ENCODE measurements at places on chromosomes 11 and 22.

DNA sequence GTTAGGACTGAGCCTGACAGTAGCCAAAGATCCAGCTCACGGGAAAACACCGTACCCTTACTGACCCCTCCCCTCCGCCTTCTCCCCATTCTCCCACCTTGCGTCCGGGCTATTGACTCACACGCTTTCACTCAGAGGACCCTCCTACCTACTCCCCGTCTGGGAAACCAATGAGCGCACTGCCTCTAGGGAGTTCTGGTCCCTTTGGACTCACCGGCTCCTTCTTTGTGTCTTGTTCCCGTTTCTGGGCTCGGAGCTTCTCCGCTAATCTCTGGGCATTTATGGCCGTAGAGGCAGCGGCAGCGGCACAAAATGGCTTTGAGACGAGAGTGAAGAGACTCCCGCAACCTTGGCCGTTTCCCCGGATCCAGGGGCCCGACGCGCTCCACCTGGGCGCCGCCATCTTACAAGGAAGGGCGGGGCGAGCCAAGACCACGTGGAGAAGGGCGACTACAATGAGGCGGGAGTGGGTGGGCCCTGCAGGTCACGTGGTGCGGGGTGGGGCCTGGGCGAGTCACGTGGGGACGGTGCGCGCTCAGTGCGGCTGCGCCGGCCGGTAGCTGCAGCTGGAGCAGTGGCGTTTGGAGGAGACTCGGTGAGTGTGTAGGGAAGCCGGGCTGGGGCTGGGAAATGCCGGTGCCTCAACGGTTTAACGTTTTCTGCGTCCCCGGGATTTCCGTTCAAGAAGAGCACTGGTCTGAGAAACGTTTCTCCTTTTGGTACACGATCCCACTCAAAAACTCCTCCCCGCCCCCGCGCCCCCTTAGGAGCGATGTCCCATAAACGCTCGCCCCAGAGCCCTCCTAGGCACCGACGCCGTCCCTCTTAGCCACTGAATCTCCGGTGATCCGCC lies at the start of the genes FAM118B and RPUSD4:
Gene FAM118B (plus strand): TSS at position 547 of the 853 bp plus-strand sequence. CDS start 23,220 bp downstream, outside the sequence.
Gene RPUSD4 (minus strand): TSS at position 415 of the 853 bp plus-strand sequence. CDS start 12 bp downstream, at position 403.
- DNase-seq = peak; percentile 82

DNA sequence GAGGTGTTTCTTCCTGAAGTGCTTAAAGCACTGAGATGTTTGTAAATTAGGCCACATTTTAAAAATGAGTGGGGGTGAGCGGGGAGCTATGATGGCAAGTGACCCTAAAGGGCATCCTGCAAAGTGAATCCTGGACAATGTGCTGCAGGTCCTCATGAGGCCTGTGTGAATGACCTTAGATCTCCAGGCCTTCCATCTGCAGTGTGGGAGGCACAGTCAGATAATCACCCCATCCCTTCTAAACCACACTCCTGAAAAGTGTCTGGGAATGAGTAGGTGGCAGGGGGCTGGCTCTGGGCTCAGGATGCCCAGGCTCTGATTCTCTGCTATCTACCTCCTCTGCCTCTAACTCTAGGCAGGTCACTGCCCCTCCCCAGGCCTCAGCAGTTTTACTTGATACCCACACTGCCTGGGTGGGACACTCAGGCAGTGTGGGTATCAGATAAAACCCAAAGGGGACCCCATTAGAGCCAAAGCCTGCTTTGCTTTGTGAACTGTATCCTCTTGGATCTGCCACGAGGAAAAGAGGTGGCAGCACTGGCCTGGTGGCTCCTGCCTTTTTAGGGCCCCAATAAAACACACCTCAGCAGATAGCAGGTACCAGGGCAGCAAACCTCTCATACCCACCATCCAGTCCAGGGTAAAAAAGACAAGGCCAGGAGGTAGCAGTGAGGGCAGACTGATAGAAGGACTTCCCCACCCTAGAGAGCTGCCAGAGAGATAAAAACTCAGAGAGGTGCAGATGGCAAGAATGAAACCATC lies 10.5 kb downstream of the STARD10 start:
- no peak for DNase-seq

DNA sequence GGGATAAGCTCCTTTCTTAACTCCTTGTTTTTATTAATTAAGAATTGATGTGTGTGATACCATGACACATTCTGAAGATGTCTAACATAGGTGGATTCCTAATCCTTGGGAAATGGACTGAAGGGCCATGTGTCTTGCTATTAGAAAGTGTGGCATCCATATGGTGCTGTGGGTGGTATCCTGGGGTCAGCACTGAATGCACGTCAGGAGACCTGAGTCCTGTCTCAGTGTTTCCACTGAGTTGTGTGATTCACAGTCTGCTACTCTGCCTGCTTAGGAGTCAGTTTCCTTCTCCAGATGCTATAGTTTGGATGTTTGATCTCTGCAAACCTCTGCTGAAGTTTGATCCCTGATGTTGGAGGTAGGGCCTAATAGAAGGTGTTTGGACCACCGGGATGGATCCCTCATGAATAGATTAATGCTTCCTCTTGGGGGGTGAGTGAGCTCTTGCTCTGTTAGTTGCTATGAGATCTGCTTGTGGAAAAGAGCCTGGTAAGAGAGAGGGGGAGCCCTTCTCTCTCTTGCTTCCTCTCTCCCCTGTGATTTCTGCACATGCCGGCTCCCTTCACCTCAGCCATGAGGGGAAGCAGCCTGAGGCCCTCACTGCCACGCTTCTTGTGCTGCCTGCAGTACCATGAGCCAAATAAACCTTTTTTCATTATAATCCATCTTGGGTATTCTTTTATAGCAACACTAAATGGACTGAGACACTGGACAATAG lies 666.5 kb downstream of the NTM start:
- DNase-seq = no peak

DNA sequence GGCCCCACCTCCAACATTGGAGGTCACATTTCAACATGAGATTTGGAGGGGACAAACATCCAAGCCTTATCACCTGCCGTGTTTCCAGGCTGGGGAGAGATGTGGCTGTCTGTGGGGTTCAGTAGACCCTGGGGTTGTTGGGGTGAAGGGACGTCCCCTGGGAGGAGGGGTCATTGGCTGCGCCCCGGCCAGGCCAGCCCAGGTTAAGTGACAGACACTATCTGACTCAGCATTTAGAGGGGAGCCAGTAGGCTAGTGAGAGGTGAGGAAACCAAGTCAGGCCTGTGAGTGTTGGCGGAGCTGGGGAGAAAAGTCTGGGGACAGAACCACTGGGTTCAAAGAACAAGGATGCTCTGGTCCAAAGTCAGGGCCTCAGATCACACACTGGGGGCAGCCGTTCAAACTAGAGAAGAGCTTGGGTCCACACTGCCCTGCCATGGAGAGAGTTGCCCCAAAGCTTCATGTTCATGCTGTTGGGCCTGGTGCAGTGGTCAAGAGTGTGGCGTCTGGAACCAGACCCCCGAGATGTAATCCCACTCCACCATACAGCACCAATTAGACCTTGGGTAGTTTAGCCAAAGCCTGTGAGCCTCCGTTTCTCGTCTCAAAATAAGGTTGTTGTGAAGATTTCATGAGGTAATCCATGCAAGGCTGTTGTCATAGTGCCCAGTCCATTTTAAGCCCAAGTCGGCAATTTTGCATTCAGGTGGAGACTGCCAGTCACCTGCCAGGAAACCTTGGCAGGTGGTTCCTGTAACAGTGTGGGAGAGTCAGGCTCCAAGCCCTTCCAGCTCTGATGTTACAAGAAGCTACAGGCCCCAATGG lies 1289.6 kb downstream of the TBC1D22A start:
- no peak for DNase-seq

GRCh38 chr11:112175599-112175952 lies 264 bp downstream of the BCO2 start:
- no peak for DNase-seq

DNA sequence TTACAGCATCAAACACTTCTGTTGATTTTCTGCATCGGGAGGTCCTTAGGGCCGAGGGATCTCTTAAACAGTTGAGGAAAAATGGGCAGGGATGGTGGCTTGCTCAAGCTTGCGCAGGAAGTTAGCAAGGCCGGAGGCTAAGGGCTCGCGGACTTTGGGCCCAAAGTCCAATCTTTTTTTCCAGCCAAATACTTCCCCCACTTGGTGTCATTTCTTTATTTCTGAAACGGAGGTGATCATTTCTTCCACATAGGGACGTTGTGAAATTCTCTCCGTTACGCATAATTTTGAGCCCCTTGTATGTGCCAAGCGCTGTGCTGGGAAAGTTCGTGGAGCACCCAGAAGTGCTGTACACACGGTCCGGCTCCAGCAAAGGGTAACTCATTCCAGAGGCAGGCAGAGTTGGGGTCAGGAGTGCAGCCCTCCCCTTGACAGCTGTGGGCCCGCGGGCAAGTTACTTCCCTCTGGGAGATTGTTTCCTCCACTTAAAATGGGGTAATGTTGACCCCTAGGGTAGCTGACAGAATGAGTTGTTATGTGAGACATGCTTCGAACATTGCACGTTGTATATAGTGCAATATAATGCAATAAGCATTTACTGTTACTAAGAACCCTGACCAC lies 809 bp downstream of the MIEF1 start:
- DNase-seq = no peak

DNA sequence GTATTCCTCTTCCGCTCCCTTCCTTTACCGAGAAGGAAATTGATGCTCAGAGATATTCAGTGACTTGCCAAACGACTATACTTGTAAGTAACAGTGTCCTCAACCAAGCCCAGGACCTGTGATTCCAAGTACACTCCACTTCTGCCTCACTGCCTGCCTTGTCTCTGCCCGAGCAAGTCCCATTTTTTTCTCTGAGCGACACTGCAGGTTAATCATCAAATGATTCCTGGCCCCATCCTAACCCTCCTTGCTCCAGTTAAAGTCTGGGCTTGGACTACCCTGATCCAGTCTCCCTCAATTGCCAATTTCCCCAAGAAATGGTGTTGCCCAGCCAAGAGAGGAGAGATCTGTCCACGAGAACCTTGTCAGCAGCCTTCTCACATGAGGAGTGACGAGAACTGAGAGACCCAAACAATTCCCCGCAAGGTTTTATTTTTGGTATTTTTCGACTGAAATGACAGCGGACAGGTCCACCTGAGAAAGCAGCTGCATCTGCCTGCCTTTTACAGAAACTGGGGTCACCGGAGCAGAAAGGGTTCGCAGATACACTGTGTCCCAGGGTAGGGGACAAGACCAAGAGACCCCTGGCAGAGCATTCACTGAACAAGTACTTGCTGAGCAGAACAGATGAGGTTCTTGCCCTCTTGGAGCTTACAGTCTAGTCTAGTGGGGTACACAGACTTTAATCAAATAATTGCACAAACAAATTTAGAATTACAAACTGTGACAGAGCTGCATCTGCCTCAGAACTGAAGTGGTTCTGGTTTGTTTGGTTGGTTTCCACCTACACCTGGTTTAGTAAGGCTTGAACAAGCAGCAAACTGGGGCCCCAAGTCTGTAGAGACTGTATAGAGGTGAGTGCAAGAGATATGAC lies 11.4 kb downstream of the POU2AF1 start:
- no peak for DNase-seq

- DNase-seq = no peak
Observed at GRCh38 chr11:29879560-29879959, 137.3 kb downstream of the KCNA4 start.

DNA sequence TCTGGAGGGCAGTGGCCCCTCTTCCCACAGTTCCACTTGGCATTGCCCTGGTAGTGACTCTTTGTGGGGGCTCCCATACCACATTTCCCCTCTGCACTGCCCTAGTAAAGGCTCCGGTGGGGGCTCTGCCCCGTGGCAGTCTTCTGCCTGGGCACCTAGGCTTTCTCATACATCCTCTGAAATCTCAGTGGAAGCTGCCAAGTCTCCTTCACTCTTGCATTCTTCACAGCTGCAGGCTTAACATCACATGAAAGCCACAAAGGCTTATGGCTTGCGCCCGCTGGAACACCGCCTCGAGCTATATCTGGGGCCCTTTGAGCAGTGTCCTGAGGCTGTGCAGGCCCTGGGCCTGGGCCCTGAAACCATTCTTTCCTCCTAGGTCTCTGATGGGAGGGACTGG lies 25.3 kb downstream of the PLEKHB1 start:
- no peak for DNase-seq

DNA sequence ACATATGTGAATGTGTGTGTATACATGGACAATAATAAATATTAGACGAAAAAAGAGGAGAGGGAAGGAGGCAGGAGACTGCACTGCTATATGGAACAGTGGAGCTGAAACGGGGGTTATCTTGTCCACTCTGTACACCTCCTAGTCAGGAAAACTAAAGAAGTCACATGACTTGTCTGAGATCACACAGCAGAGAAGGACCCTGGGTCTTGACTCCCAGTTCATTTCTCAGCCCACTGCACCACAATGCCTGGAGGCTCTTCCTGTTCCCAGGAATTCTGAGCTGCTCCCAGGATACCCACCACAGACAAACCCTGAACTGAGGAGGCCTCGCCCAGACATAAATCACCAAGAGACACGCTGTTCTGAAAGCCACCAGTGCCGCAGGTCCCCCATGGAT lies 349.6 kb downstream of the CTTN start:
- DNase-seq = no peak

DNA sequence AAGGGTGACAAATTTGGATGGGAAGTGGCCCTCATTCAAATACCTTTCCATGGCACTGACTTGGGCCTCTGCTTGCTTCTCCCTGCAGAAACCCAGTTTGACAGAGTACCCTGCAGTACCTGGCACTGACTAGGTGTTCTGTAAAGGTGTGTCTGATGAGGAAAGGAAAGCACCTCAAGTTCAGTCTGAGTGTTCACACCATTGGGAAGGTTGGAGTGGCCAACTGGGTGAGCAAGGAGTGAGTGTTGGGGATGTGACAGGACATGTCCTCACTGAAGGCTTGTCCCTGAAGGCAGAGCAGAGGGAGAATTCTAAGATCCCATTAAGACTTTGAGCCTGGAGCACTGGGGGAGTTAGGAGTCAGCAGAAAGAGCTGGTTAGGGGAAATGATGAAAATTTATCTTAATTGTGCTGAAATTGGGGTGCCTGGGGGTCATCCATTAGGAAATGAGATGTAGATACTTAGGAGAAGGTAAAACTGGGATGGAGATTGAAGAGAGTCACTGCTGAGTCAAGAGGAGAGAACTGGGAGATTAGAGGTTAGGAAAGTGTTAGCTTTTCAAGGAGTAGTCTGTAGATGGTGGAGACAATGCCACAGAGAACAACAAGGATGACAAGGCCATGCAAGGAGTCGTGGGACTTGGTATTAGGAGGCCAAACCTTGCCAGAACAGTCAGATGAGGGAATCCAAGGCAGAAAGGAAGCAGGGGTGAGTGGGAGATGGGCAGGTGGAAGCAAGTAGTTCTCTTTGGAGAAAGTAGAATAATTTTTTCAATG lies 6.1 kb downstream of the SREBF2 start:
- no peak for DNase-seq

GRCh38 chr11:77435972-77436371 lies 37.9 kb downstream of the PAK1 start:
- DNase-seq = no peak

DNA sequence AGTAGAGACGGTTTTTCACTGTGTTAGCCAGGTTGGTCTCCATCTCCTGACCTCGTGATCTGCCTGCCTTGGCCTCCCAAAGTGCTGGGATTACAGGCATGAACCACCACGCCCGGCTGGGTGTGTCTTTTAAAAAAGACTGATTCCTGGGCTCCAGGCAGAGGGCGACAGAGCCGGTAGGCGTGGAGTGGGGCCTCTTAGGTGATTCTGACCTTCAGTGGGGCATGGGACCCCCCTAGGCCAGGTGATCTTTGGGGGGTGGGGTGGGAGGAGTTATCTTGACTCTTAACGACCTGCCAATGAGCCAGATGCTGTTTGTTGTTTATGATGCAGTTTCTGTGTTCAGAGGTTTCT lies 12.9 kb upstream of the SORL1-AS1 start:
- DNase-seq = no peak

All from BJ (cell line).